COR-L47 (cell line): ENCODE measurements at places on chromosomes 5 and 9.
A peak's percentile ranks its signal among the peaks of the same experiment; 100 is the strongest.

DNA sequence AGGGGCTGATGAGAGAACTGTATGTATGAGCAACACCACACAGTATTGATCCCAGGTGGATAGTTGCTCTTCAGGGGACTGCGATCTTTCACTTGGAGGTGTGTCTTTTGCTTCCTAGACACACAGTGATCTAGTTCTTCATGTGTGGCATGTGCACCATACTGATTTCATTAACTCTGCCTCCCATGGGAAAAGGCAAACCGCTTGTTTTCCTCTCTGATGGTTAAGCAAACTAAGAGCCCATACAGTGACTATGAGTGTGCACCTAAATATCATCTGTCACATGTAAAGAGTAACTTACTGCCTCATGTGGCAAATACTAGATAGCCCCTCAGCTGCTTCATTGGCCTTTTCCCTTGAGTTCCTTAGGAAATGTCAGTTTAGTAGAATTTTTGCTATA lies 147.3 kb downstream of the TLE4 start:
- DNase-seq = no peak

GRCh38 chr9:130975932-130976841 lies 32.8 kb upstream of the LAMC3 start:
- no peak for DNase-seq

DNA sequence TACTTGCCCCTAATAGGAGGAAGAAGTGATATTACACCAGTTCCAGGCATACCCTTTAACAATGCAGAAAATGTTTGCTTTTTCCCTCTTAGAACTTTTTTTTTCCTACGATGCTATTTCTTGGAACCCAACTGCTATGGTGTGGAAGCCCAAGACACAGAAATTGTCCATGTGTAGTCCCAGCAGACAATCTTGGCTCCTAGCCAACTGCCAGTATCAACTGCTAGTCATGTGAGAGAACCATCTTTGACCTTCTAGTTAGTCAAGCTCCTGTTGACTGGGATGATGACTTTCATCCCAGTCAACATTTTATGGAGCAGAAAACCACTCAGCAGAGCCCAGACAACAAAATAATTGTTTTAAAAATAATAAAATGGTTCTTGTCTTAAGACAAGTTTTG lies 532.4 kb downstream of the TLR4 start:
- no peak for DNase-seq

- no peak for DNase-seq
These were observed 92.8 kb downstream of the SNCAIP start for GRCh38 chr5:122404653-122405362.

GRCh38 chr5:72818866-72819534 lies 2.5 kb downstream of the TNPO1 start:
- DNase-seq = peak; percentile 46

DNA sequence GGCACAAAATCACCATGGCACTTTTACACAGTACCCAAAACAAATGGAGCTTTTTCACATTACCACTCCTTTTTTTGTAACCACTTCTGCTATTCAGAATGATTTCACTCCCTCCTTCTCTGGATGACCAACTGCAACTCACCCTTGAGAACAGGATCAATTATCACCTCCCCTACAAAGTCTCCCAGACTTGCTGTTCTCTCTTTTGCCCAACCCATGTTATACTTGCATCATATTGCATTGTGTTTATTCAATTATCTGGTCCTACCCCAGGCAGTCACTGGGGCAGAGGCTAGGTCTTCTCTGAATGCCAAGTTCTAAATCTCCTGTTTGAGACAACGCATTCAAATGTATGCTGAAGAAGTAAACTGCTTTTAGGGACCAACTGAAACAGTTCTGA lies 96.0 kb downstream of the GPR21 start:
- DNase-seq = no peak
